ENCODE measurements at places on chromosomes 11 and 22. TPM values are rescaled to one million over a fixed set of nuclear protein-coding genes. Genes with fewer than 3 reads are reported as not detected.
A peak's percentile ranks its signal among the peaks of the same experiment; 100 is the strongest.

- no peak overlapping the region for H3K27ac ChIP-seq
- H3K36me3 ChIP-seq: no peaks in the 10 kb centered on the region
- H3K27me3 ChIP-seq: peaks cover 18% of the 10 kb centered on the region
These were observed 1.7 kb upstream of the LRRC74B start for GRCh38 chr22:21043860-21044535.

GRCh38 chr11:94662065-94662779, 95.1 kb downstream of the PIWIL4 start:
- H3K27me3 ChIP-seq: peaks cover 13% of the 10 kb centered on the region
- H3K4me1 ChIP-seq: peaks cover 4% of the 10 kb centered on the region
- H3K27ac ChIP-seq: no peak overlapping the region
- H3K36me3 ChIP-seq: no peaks in the 10 kb centered on the region
- DNase-seq: no peak
- no peak overlapping the region for H3K4me3 ChIP-seq

The SNX32 gene
- 2.1 TPM for total RNA-seq

- H3K4me1 ChIP-seq: peaks cover 37% of the 10 kb centered on the region
- no peak overlapping the region for H3K4me3 ChIP-seq
- no peak for DNase-seq
- H3K27me3 ChIP-seq: no peaks in the 10 kb centered on the region
These were observed 10.2 kb downstream of the AHNAK start for GRCh38 chr11:62536301-62536957.

The LSP1 gene
- total RNA-seq: 668 TPM

The HTATIP2 gene
- total RNA-seq: 39.4 TPM

The HTR3A gene
- total RNA-seq: not detected

DNA sequence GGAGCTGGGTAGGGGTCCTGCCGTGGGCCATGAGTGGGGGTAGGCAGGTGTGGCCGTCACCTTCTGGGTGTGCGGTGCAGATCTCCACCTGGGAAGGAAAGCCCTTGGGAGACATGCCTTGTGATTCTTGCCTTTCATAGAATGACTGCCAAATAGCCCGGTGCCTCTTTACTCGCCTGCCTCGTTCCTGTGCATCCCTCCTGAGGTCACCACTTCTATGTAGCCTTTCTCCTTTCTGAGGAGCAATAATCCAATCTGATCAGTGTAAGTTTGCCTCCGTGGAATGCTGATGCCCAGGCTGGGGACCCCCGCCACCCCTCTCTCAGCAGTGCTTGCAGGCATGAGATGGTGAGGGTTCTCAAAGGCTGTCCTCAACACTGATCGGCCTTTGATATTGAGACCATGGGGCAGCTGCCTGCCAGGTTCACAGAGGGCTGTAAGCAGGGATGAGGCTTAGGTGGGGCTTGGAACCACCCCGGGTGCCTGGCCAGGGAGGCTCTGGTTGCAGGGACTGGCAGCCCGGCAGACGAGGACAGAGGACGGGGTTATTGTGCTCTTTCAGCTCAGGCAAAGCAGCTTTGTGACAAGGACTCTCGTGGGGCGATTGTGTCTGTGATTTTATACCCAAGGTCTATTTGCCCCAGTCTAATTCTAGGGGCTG, 86.1 kb upstream of the WNT7B start:
- no peaks in the 10 kb centered on the region for H3K27me3 ChIP-seq
- DNase-seq: no peak
- H3K27ac ChIP-seq: peak overlapping the region; percentile 76

- H3K27ac ChIP-seq: no peak overlapping the region
- DNase-seq: no peak
- peaks cover 8% of the 10 kb centered on the region for H3K27me3 ChIP-seq
- H3K4me1 ChIP-seq: no peaks in the 10 kb centered on the region
These were observed 64.2 kb upstream of the RASSF10 start for GRCh38 chr11:12944889-12945288.

- no peak overlapping the region for H3K27ac ChIP-seq
- peaks cover 3% of the 10 kb centered on the region for H3K4me1 ChIP-seq
- DNase-seq: no peak
- H3K27me3 ChIP-seq: peaks cover 2% of the 10 kb centered on the region
- H3K36me3 ChIP-seq: no peaks in the 10 kb centered on the region
These were observed 25.5 kb upstream of the CREB3L1 start for GRCh38 chr11:46251954-46252353.

DNA sequence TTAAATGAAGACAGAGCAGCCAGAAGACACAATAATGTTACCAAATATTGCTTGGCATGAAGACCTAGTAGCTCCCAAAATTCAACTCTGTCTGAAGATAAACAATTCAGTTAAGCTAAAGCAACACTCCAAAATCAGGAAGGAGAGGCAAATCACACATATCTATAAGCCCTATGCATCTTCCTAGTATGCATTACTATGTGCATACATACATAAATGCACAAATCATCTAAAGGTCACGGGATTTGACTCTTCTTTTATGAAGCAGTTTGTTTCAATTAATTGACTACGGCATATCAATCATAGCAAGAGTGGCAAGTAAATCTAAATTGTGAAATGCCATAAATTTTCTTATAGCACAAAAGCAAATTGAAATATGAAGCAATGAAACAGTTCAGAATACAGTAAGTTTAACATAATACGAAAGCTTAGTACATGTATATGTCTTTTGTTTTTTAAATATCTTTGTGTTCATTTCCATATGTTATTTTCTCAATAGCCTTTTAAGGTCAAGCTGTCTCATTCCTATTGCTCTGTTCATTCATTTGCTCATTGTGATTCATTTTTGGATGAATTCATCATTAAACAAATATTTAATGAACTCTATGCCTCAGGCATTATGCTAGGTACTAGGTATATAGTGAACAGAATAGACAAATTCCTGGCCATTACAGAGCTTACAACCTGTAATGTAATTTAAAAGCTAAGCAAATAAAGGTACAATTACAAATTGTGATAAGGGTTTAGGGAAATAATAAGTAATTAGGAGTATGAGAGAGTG, 540.5 kb downstream of the DLG2 start:
- no peak overlapping the region for H3K27ac ChIP-seq
- no peaks in the 10 kb centered on the region for H3K27me3 ChIP-seq
- H3K36me3 ChIP-seq: no peaks in the 10 kb centered on the region
- no peaks in the 10 kb centered on the region for H3K4me1 ChIP-seq
- DNase-seq: no peak

DNA sequence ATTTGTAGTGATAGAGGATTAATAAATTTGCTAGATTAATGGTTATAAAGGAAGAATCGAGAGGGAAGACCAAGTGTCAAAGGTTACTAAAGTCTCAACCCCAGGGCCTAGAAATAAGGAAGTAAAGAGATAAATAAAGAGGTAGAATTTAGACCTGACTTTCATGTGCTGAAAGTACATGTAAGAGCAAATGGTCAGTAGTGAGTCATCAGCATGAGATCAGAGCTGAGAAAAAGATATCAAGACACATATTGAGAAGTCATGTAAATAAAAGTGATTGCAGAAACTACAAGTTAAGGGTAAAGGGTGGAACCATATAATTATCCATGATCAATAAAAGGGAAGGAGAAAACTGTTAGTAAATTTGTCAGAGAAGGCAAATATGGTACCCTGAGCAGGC, 1.4 kb upstream of the OR8B8 start:
- no peaks in the 10 kb centered on the region for H3K4me1 ChIP-seq
- H3K4me3 ChIP-seq: no peak overlapping the region

DNA sequence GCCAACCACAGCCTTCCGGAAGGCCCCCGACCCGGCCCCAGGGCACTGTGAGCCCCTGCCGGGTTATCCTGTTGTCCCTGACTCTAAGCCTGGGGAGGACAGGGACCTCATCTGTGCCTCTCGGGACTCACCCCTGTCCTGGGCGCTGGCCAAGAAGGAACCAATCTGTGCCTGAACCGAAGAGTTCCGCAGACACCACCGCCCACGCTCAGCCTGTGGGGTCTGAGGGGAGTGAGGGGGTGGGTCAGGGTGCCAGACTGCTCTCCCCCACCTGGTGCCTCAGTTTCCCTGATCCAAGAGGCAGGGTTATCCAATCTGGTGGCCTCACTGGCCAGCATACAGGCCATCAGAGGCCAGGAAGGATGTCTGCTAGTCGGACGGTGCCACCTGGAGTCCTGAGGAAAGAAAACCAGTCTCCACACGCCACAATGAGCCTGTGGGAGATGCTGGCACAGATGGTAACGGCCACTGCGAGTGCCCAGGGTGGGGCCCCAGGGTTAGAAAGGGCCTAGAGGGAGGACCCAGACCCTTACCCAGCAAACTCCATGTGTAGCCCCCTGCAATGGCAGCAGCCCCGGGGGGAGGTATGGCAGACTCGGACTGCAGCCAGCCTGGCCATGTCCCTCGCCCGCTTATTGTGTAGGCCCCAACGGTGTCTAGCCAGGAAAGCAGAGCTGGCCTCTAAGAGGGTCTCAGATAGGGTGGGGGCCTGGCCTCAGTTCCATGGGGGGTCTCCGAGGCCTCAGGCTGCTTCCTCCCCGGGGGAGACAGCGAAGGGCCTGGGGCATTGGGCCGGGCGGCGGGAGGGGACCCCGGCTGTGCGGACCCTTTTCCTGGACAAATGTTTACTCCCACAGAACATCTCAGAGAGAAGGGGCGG, 827 bp upstream of the TNNT3 start:
- H3K36me3 ChIP-seq: no peaks in the 10 kb centered on the region
- no peak for DNase-seq
- peaks cover 14% of the 10 kb centered on the region for H3K4me1 ChIP-seq
- no peak overlapping the region for H3K4me3 ChIP-seq

GRCh38 chr22:50169774-50170341, 673 bp upstream of the PANX2 start:
- no peaks in the 10 kb centered on the region for H3K36me3 ChIP-seq
- H3K4me1 ChIP-seq: peaks cover 6% of the 10 kb centered on the region
- peak overlapping the region; percentile 32 for H3K4me3 ChIP-seq

DNA sequence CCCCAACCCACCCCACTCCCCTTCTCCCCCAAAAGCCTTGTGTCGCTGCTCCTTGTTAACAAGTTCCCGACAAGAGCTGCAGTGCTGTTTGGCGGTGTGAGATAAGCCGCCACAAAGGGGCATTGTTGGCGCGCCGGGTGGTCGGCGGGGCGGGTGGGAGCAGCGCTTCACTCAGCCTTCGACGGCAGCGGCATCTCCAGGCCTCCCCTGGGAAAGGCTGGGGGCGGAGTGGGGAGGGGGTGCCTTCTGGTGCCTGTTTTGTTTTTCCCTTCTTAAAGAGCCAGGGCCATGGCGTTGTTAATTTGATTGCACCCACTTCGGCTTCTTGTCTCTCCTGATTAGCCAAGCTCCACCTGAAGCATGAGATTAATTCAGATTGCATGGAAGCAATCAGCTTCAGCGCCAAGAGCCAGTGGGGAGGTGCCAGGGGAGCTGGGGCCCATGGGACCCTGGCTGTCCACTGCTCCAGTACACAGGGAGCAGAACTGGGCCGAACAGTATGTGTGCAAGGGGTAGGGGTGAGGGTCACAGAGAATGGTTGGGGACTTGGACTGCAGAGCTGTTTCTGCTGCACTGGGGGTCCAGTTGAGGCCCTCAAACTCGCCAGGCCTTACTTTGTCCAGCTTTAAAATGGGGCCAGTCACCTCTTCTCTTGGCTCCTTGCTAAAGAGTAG, 165.1 kb downstream of the CEP164 start:
- DNase-seq: no peak
- H3K27ac ChIP-seq: no peak overlapping the region
- H3K27me3 ChIP-seq: peaks cover 11% of the 10 kb centered on the region
- no peak overlapping the region for H3K4me3 ChIP-seq
- H3K4me1 ChIP-seq: no peaks in the 10 kb centered on the region

- H3K27ac ChIP-seq: no peak overlapping the region
- DNase-seq: no peak
- no peaks in the 10 kb centered on the region for H3K36me3 ChIP-seq
These were observed 149.1 kb downstream of the CTTN start for GRCh38 chr11:70547386-70547785.

GRCh38 chr11:425301-425700, 10.5 kb upstream of the SIGIRR start:
- peak overlapping the region; percentile 12 for H3K27ac ChIP-seq
- no peaks in the 10 kb centered on the region for H3K4me1 ChIP-seq
- H3K4me3 ChIP-seq: no peak overlapping the region
- H3K27me3 ChIP-seq: no peaks in the 10 kb centered on the region
- DNase-seq: no peak
- peaks cover 17% of the 10 kb centered on the region for H3K36me3 ChIP-seq

DNA sequence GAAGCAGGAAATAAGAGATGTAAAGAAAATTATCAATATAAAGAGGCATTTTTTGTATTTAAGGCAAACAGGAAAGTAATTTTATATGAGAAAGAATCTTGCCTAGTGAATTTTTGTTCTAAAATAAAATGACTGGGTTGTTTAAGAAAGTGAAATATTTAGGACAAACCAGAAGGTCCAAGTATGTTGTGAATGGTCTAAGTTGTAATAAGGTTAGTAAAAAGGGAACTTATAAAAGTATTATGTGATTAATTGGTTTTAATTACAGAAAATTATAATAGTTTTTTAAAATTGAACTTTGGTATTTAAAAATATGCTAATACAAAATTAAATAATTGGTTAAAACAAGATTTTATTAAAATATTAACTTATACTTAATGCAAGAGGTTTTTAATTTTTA, 26.6 kb upstream of the EI24 start:
- no peak overlapping the region for H3K27ac ChIP-seq
- no peak overlapping the region for H3K4me3 ChIP-seq
- peaks cover 1% of the 10 kb centered on the region for H3K36me3 ChIP-seq
- peaks cover 1% of the 10 kb centered on the region for H3K27me3 ChIP-seq
- no peak for DNase-seq

DNA sequence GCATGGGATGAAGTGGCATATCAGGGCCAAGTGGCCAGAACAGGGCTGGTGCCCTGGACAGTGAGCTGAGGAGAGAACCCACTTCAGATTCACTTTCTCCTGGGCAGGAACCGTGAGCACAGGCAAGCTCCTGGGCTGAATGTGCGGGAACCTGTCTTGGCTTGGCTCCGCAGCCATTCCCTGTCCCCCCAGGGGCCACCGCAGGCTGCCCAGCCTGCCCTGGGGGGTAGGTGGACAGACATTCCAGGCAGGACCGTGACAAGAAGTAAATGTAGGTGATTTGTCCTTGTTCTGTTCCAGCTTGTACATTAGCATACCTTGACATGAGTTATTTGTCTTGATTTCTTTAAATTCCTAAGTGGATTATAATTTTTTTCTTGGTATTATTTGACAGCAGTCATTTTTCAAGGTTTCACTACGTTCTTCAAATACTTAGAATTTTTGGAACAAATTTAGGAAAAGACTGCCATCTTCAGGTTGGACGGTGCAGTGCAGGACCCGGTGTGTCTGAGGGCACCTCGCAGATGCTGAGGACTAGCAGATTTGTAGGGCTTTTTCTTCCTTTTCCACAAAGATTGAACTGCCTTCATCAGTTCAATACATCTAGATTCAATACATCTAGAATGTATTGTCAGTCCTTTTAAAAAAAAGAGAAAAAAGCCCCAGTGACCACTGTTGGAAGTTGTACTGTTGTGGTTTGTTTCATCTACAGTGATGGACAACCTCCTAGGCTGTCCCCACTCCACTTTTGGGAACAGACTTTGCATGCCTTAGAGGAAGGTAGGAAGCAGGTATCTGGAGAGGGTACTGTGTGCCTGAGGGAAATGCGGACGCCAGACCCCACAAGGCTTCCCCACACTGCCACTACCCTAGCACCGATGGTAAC, 115.1 kb upstream of the RASSF10 start:
- H3K4me3 ChIP-seq: no peak overlapping the region
- peaks cover 21% of the 10 kb centered on the region for H3K27me3 ChIP-seq
- H3K27ac ChIP-seq: no peak overlapping the region
- DNase-seq: peak; percentile 69

- H3K36me3 ChIP-seq: peaks cover 22% of the 10 kb centered on the region
- no peaks in the 10 kb centered on the region for H3K27me3 ChIP-seq
- H3K4me3 ChIP-seq: peak overlapping the region; percentile 90
These were observed 926 bp downstream of the CCDC157 start for GRCh38 chr22:30357650-30358215.
